ENCODE measurements at places on chromosomes 3 and 15.

DNA sequence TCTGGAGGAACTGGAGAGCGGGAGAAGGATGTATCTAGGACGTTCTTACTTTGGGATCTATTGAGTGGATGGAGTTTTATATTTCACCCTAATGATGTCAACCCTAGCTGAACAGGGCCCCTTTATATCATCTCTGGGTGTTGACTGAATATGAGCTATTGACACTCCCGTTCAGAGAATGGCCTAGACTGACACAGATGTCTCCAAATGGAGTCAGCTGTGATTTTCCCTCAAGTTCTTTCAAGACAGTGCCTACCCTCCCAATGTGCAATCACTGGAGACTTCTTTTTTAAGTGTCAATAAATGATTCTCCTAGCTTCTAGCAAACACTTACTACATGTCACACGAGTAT is 63.8 kb downstream of the FRMD4B start:
- no peak overlapping the region for H3K4me3 ChIP-seq
- H3K4me1 ChIP-seq = no peaks in the 10 kb centered on the region
- DNase-seq = no peak
- H3K27me3 ChIP-seq = no peaks in the 10 kb centered on the region
- H3K27ac ChIP-seq = no peak overlapping the region

- no peaks in the 10 kb centered on the region for H3K36me3 ChIP-seq
- H3K4me1 ChIP-seq = no peaks in the 10 kb centered on the region
- DNase-seq = no peak
- no peaks in the 10 kb centered on the region for H3K27me3 ChIP-seq
Observed at GRCh38 chr15:77734306-77734705, 101.6 kb upstream of the LINGO1 start.

GRCh38 chr15:28098766-28099554 is at the start of gene OCA2:
OCA2 (minus strand) TSS chr15:28099315; CDS start chr15:28081874, 17,441 bp downstream.
- peaks cover 46% of the 10 kb centered on the region for H3K4me1 ChIP-seq
- H3K27ac ChIP-seq = no peak within 1 kb of the TSS
- no peak within 1 kb of the TSS for H3K4me3 ChIP-seq

GRCh38 chr3:176663837-176664831 is 533.1 kb downstream of the TBL1XR1 start:
- no peak overlapping the region for H3K27ac ChIP-seq
- H3K27me3 ChIP-seq = no peaks in the 10 kb centered on the region
- no peaks in the 10 kb centered on the region for H3K36me3 ChIP-seq

GRCh38 chr15:96358821-96359615 is 28.5 kb downstream of the NR2F2 start:
- DNase-seq = no peak
- H3K4me1 ChIP-seq = peaks cover 37% of the 10 kb centered on the region
- peak overlapping the region; percentile 41 for H3K27ac ChIP-seq
- no peak overlapping the region for H3K4me3 ChIP-seq
- peaks cover 33% of the 10 kb centered on the region for H3K27me3 ChIP-seq
- no peaks in the 10 kb centered on the region for H3K36me3 ChIP-seq

GRCh38 chr3:27610800-27611525 is 111.2 kb downstream of the EOMES start:
- H3K4me3 ChIP-seq = no peak overlapping the region
- no peaks in the 10 kb centered on the region for H3K4me1 ChIP-seq
- no peaks in the 10 kb centered on the region for H3K36me3 ChIP-seq
- no peak overlapping the region for H3K27ac ChIP-seq

- DNase-seq = peak; percentile 13
- H3K4me3 ChIP-seq = peak overlapping the region; percentile 70
- H3K27me3 ChIP-seq = no peaks in the 10 kb centered on the region
Observed at GRCh38 chr15:40471105-40471807, 472 bp downstream of the CHST14 start.

Measured in body of pancreas (tissue), 4 donors.